Stomach (tissue), 19 donors: ENCODE measurements at places on chromosomes 13 and 19. TPM values are rescaled to one million over a fixed set of nuclear protein-coding genes. Genes with fewer than 3 reads are reported as not detected.

Gene FREM2
- 2.2 TPM for total RNA-seq

Gene TMEM147
- 121 TPM for total RNA-seq

Gene FCAR
- total RNA-seq = not detected

GRCh38 chr13:97932647-97933046, 20.8 kb upstream of the IPO5 start:
- DNase-seq = no peak
